ENCODE measurements at places on chromosomes 11 and 22.

GRCh38 chr22:45435544-45436139, 22.1 kb downstream of the RIBC2 start:
- DNase-seq: peak; percentile 70

DNA sequence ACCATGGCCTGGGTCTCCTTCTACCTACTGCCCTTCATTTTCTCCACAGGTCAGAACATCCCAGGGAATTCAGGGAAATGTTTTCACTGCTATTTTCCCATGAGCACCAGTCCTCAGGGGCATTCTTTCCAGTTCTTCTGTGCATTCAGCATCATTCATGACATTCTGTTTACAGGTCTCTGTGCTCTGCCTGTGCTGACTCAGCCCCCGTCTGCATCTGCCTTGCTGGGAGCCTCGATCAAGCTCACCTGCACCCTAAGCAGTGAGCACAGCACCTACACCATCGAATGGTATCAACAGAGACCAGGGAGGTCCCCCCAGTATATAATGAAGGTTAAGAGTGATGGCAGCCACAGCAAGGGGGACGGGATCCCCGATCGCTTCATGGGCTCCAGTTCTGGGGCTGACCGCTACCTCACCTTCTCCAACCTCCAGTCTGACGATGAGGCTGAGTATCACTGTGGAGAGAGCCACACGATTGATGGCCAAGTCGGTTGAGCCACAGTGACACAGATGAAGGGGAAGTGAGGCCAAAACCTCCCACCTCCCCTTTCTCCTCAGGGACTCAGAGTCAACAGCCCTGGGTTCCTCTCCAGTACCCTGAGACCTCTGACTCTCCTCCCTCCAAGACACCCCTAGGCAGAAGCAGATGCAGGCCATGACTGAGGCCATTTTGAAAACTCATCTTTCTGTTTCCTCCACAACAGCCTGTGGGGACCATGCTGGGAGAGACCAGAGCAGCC, 15.9 kb upstream of the IGLL5 start:
- no peak for DNase-seq

DNA sequence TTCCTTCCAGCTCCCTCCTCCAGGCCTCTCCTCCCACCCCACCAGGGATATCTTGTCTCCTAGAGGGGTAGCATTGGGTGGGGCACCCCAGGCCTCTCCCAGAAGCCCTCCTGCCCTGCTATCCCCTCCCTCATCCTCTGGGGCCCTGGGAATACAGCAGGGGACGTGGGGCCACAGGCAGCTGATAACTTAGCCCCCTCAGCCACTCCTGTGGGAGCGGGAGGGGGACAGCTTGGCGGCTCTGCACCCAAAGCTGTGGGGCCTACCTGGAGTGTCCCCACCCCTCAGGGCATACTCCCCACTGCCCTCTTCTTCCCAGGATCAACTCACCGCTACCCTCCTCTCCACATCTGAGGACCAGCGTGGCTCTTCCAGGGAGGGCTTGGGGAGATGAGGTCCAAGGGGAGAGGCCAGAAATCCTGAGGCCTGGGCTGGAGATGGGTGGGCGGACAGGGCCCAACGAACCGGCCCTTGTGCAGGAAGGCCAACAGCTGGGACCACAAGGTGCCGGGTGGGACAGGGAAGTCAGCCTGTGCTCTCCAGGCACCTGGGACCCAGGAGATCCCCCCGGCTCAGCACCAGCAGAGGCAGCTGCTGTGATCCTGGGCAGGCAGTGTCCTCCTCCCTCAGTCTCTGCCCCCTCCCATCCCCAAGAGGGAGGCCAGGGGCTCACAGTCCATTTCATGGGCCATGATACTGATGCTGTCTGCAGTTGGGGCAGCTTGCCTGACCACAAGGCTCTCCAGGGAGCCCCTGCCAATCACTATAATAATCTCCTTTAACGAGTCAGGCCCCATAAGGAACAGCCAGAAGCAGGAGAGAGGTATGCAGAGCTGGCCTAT, 23.2 kb downstream of the NEAT1 start:
- no peak for DNase-seq

GRCh38 chr11:26909991-26910591, 83.8 kb upstream of the FIBIN start:
- no peak for DNase-seq

Measured in hippocampal formation (tissue), 2 donors.